ENCODE measurements at places on chromosomes 12 and 14.

DNA sequence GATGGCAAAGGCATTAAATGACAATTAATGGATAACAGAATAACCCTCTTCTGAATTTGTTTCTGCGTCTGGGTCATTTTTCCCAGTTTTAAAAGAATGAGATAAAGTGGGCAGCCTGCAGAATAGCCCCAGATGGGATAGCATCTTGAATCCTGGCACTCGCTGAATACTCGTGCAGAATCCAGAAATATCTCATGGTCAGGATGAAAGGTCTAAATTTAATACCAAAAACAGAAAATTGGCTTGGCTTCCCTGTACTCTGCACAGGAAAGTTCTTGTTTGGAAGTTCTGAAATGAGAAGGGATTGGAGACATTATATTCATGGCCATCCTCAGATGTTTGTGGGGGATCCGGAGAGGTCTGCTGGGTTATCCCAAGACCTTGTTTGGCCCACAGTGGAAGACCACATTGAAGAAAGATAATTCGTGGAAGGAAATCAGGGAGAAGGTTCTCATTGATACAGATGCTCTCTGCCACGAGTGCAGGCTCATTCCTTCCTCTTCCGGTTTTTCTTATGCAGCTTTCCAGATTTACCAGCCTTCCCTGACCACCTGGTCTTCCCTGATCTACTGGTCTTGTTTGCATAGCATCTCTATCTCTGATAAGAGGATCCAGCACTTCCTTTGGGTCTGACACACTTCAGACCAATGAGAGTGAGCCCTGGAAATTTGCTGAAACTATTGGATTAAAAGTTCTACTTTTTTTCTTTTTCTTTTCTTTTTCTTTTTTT lies 6.0 kb upstream of the IFT81 start:
- DNase-seq: no peak

- DNase-seq: no peak
These were observed 2.9 kb downstream of the HOXC5 start for GRCh38 chr12:54035568-54036264.

- DNase-seq: no peak
These were observed 287.0 kb downstream of the RERGL start for GRCh38 chr12:17802657-17803641.

- DNase-seq: no peak
These were observed 94.0 kb downstream of the NAV3 start for GRCh38 chr12:77924703-77925102.

- DNase-seq: no peak
These were observed 42.9 kb downstream of the DAD1 start for GRCh38 chr14:22545842-22546721.

DNA sequence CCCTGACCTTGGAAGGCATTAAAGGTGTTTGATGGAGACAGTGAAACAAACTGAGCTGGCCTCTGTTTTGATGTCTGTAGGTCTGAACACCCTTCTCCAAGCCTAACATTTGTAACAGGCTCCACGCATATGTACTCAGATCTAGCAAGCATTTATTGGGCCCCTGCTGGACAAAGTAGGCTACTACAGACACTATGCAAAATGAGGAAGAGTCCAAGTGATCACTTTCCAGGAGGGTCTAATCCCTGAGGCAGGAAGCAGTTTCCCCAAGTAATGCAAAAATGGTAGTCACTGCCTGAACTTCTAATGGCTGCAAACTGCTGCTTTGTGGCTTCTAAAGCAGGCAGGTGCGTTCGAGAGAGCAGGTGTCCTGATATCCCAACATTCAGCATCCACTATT lies 405.8 kb downstream of the MED13L start:
- DNase-seq: no peak

DNA sequence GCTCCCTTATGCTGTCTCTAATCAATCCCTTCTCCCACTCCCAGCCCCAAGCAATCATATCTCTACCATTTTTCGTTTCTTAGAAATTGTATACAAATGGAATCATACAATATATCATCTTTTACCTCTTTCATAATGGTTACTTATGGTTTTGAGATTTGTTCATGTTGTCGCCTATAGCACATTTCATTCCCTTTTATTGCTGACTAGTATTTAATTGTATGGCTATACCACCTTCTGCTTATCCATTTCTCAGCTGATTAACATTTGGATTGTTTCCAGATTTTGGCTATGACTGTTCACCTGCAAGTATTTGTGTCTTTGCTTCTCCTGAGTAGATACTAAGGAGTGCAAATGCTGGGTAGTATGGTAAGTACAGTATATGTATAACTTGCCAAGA lies 36.7 kb upstream of the GRIN2B start:
- no peak for DNase-seq

- no peak for DNase-seq
These were observed 3.8 kb downstream of the DCN start for GRCh38 chr12:91178781-91179180.

DNA sequence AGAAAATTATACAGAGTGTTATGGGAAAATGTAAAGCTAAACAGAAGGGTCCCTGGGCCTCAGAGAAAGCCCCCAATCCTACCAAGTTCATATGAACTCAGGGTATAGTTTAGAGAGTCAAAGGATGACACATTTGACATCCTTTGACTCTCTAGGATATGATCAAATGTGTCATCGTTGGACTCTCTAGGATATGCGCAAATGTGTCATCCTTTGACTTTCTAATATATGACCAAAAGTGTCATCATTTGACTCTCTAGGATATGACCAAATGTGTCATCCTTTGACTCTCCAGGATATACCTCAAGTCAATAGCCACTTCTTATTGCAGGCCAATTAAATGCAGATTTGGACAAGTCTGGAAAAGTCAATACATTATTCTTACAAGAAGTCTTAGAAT lies 204.8 kb upstream of the IGF1 start:
- no peak for DNase-seq

DNA sequence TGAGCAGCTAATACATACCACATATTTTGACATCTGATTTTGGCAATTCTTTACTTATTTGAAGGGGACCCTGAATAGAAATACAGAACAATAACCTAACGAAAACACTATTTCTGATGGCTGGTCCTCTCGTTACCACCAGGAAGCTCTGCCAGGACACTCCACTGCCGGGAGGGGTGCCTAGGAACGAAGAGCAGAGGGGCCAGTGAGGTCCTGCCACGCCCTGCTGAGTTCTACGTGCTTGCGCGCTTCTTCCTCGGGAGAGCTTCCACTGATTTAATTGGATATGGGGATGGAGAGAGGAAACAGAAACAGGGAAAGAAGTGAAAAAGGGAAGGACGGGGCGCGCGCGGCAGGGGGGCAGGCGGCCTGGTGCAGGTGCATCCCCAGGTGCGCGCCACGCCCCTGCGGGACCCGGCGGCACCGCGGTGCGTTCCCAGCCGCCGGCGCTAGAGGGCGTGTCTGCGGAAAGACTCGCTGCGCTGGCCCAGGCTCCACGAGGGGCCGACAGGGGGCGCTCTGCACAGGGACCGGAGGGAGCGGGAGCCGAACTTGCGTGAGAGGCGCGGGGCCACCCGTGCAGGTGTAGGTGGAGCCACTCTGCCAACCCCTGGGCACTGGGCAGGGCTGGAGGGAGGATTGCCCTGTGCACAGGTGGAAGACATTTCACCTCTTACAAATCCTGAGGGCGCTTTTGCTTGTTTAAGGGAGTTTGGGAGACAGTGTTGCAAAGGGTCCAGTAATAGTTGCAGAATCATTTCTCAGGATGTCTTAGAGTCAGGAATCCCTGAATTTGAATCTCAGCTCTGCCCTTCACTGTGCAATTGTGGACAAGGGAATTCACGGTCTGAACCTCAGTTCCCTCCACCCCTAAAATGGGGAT lies 986.3 kb upstream of the TMEM132C start:
- DNase-seq: no peak

GRCh38 chr12:120822832-120823503 lies 81.2 kb downstream of the SPPL3 start:
- no peak for DNase-seq

DNA sequence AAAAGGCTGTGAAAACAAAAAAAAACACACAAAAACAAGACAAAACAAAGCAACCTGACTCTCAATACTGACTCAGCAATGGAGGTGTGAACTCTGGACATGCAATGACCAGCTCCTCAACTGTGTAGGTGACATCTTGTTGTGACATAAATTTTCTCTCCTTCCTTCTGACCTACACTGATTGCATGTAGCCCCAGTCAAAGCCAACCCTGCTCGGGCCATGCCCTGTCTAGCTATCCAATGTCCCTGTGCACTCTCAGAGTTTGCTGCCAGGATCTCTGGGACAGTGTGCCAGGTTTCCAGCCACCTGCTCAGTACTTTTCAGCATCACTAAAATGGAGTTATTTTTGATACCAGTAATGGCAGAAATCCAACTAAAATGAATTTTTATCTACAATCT lies 18.9 kb upstream of the CRACR2A start:
- no peak for DNase-seq

- DNase-seq: no peak
These were observed 73.4 kb downstream of the ZNF664 start for GRCh38 chr12:124046456-124046740.

DNA sequence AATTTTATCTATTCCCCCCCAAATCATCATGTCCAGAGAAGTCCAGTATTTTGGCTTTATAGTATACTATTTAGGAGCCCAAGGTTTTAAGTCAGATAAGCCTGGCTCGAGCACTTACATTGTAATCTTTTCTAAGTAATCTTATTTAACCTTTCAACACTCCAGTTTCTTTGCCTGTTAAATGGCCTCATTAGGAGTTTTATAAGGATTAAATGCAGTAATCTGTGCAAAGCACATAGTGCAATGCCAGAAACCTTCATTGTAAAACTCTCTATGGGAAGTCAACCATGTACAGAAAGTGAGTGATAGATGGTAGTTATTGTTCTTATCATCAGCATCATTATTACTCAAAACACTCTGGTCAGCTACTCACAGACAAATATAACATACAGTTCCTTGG lies 1330.4 kb downstream of the SLC16A7 start:
- no peak for DNase-seq

- no peak for DNase-seq
These were observed 11.5 kb upstream of the TDRD9 start for GRCh38 chr14:103916636-103917262.

- no peak for DNase-seq
These were observed 25.1 kb downstream of the NCOR2 start for GRCh38 chr12:124542021-124542949.

- no peak for DNase-seq
These were observed 6.5 kb downstream of the CAPS2 start for GRCh38 chr12:75323663-75324062.

DNA sequence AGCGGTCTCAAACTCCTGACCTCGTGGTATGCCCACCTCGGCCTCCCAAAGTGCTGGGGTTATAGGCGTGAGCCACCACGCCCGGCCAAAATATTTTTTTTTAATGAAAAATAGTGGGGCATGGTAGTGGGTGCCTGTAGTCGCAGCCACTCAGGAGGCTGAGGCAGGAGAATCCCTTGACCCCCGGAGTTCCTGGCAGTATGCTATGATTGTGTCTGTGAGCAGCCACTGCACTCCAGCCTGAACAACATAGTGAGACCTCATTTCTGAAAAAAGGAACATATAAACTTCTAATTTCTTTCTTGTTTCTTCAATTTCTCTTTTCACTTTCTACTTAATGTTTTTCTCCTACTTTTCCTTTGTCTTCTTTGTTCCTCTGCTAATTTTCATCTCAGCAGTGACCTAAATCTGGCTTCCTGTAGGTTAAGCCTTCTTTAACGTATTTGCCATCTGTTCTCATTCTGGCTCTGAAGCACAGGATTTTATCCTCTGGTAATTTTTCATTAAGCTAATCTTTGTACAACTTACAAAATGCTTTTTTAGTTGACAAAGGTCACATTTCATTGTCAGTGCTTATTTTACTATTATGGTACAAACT lies 4.5 kb upstream of the RPGRIP1 start:
- no peak for DNase-seq

DNA sequence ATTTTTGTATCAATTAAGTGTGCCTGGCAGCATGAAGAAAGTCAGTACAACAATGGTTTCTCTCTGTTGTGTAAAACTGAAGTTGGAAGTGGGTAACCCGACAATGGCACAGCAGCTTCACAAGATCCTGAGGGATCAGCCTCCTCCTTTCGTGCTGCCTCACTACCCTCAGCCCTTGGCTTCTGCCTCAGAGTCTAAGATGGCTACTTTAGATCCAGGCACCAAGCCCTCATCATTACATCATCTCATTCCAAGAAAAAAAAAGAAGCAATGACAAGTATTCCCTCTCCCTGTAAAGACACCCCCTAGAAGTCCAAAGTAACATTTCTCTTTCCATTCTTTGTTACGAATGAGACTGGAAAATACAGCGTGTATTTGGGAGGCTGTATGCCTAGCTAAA lies 92.6 kb downstream of the DNAI7 start:
- no peak for DNase-seq

DNA sequence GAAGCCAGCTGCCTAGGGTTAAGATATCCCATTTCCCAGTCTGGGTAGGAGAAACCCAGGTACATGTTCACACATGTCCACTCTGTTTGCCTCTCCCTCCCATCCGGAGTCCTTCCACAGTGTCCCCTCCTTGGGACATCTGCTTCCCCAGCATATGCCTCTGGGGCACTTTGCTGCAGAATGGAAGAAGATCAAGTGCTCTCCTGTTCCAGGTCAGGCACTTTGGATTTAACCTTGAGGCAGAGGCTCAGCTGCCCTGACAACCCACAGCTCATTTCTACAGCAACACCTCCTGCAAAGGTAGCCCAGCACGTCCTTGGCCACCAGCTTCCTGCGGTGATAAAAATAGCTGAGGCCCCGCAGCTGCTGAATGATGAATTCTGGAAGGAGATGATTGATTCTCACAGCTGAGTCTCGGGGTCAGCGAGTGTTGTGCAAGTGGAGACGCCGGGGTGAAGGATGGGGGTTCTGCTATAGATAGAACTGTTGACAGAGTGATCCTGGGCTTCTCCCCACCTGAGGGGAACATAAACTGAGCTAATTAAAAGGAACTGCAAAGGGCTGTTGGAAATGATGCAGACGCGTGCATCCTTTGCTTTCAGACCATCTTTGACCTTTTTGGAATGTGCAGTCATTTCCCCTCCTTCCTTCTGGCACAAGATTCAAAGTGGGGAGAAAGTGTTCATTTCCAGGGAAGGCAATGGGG lies 145.0 kb downstream of the SLC38A6 start:
- no peak for DNase-seq

- no peak for DNase-seq
These were observed 27.1 kb upstream of the TCL1A start for GRCh38 chr14:95741038-95741490.

- DNase-seq: no peak
These were observed 111.3 kb downstream of the AEBP2 start for GRCh38 chr12:19550626-19551025.

DNA sequence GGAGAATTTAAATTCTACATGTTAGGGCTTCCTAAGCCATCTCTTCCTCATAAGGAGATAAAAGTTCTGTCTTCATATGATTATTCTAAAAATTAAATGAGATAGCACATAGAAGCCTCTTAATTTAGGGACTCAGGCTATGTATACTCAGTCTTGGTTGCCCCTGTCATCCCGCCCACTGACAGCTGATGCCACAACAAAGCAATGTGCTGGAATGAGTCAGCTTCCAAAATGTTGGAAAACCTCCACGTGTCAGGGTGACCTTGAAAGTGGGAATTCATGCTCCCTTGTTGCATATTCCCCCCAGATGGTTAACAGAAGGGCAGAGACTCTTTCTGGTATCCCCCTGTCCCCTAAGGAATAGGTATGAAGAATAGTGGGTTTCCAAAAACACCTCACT lies 238.0 kb upstream of the DDHD1 start:
- DNase-seq: no peak

- no peak for DNase-seq
These were observed 62.0 kb downstream of the PLEKHG7 start for GRCh38 chr12:92764831-92765230.

- DNase-seq: no peak
These were observed 50.9 kb upstream of the PKP2 start for GRCh38 chr12:32947206-32948067.
